HCT116 (cell line): ENCODE measurements at places on chromosomes 16 and 17.

DNA sequence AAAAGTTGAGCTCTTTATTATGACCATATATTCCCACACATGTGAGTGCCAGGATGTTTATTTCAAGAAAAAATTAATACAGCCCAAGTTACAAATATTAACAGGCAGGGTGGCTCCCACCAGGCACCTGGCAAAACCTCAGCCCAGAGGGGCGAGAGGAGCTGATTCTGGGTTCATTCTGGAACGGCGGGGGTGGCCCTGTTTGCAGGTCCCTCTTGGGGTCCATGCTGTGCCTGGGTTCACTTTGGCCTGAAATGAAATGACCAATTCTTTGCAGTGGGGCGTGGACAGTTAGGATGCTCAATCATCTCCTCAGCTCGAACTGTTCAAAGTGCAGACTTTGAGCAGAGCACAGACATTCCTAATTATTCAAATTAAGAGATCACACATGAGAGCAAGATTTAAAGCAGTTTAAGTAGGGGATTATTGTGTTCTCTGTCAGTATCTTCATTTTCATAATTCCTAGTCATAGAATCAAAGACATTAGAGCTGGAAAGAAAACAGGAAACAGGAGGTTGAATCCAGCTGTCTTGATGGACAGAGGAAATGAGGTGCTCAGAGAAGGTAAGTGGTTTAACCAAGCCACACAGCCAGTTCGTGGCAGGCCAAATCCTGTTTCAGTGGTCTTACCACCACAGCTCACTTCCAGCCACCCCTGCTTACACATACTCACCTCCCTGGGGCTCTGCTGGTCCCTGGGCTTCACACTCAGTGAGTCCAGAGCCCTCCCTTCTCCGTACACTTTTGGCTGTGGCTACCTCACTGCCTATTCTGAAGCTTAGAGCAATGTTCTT is 363.9 kb upstream of the TNRC6C start:
- DNase-seq = no peak

DNA sequence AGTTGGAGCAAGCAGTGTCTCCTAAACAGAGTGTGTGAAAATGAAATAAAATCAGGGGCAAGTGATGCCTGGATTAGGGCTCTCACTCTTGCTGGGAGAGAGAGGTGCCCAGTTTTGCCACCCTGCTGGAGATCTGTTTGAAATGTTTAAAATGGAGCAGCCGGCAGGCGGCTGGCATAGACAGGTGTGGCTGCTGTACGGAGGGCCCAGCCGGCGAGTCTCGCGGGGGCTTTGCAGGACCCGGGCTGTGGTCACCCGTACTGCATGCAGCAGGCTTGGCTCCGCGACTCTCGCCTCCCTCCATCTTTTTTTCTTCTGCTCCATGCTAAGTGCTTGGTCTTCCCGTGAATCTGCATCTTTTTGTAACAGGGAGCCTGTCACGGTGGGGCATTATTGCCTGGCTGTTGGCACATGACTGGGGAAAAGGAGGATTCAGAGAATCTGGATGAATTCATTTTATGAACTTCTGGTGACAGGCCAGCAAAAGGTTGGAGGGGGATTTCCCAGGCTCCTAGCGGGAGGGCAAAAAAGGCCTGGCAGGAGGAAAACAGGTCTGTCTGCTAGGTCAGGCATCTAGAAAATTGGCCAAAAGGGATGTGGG is 1.8 kb downstream of the ZNRF1 start:
- no peak for DNase-seq

- DNase-seq = no peak
Measured at GRCh38 chr17:68658999-68659780, 58.0 kb upstream of the FAM20A start.

DNA sequence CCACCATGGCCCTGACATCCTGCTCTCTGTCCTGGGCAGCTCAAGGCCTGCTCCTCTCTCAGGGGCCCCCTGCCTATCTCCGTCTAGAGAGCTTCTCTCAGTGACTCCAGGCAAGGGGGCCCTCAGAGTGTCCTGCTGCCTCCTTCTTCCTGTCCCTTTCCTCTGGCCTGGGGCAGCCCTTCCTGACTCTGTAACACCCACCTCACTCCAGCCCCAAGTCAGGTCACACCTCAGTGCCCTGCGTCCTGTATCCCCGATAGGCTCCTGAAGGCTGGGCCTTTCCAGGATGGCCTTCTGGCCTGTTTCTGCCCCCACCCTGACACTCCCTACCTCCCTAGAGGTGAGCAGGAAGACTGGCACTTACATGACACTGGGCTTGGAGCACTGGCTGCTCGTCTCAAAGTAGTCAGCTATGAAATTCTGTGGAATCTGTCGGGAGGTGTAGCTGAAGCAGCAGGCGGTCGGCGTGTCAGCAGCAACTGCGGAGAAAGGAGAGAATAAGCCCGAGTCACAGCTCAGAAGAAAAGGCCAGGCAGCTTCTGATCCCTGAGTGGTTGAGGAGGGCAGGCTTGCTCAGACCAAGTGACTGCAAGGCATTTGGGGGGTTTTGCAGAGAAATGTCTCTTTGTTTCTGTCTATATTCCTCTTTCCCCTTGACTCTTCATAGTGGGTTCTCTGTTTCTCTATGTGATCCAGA is 976 bp downstream of the CCL3L1 start:
- DNase-seq = no peak

DNA sequence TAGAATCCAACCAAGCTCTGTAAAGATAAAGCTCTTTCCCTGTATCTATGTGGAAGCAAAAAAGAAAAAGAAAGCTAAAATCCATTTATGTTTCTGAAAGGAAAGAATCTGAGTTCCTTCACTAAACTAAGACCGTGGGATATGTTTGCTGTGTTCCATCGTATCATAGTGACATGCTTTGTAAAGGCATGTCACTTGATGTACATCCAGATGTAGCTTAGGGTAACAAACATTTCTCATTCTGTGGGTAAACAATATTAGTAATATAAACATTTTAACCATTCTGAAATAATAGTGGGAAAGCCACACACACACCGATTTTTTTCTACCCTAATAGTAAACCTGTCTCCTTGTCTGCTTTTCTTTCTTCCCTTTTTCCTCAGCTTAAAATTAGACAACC is 78.1 kb downstream of the TUBD1 start:
- DNase-seq = no peak

GRCh38 chr16:86018941-86019340 is 120.0 kb downstream of the IRF8 start:
- no peak for DNase-seq

DNA sequence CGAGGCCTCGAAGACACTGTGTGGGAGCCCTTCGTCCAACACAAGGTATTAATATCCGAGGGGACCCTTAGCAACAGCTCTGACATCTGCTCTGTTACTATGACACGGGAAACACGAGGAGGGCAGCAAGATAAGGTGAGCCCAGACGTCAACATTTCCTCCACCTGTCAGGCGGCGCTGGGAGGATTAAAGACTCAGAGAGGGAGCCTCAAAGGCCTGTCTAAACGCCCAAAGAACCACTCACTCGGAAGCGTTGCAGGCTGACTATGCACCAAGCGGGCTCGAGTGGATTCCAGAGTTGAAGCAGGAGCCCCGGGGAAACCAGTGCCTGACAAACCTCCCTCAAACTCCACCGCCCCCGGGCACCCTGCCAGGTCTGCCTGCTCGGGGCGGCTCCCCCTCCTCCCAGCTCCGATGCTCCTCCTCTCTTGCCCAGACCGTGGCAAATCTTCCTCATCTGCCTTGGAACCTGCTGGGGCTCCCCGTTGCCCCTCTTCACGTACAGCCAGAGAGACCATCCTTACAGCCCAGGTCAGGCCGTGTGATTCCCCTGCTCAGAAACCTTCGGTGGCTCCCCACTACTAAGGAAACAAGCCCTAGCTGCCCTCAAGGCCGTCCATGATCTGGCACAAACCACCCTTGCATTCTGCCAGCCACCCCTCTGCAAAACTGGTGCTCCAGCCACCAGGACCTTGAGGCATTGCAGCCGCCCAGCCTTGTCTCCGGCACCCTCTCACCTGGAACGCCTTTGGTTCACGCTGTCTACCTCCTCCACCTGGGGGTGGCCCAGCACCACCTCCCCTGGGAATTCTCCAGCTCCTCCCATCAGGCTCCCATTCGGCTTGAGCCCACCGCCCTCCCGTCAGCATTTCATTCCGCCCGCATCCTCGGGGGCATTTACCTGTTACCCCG is 16.2 kb downstream of the RPH3AL start:
- no peak for DNase-seq

DNA sequence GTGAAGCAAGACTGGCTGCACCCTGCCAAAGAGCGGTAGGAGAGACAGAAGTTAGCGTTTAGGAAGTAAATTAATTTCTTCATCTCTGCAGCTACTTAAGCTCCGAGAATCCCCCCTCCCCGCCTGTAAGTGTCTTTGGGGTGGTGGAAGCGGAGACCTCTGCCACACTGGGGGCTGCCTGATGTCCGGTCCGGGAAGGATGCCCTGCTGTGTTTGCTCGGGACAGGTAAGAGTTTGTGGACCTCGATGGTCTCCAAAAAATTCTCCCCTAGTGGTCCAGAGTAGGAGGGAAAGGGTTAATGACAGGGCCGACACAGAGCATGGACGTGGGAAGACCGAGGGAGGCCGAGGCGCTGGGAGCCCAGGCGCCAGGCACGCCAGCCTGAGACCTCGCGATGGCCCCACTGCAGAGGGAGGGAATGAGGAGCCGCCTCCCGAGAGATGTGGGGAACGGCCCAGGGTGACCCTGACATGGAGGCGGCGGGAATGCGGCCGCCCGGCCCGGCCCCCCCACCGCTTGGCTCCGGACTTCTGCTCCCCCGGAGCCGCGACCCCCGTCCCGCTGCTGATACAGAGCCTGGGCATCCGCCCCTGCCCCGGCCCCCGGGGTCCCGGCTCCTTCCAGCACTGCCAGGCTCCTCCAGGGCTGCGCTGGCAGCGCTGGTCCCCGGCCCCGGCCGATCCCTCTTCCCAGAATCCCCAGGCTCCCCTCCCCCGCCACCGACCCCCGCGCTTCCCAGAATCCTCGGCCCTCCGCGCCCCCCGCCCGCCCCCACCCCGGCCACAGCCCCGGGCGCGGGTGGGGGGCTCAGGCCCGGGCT is 680 bp downstream of the ZNF629 start:
- no peak for DNase-seq

DNA sequence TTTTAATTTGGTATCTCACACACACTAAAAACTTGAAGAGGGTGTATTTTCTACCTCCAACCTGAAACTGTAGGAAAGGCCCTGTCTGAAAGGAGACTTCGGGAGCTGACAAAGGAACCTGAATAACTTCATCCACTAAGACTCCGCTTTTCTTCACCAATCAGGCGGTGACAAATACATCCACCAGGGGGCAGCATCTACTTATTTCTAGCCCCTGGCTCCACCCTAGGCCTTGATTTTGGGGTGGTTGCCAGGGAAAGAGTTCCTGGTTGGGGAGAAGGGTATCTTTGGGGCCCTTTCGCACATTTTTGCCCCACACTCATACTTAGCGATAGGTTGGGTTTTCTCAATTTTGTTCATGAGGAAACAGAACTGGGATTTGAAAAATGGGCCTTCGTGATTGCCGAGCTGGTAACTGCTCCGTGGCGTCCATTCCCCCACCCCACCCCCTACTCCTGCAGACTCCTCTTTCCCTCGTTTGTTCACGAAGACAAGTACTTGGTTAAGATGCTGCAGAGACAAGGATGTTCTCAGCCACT is 4.8 kb upstream of the ARL4D start:
- peak; percentile 79 for DNase-seq

- DNase-seq = no peak
Measured at GRCh38 chr17:64064331-64064730, 43.9 kb upstream of the ICAM2 start.

DNA sequence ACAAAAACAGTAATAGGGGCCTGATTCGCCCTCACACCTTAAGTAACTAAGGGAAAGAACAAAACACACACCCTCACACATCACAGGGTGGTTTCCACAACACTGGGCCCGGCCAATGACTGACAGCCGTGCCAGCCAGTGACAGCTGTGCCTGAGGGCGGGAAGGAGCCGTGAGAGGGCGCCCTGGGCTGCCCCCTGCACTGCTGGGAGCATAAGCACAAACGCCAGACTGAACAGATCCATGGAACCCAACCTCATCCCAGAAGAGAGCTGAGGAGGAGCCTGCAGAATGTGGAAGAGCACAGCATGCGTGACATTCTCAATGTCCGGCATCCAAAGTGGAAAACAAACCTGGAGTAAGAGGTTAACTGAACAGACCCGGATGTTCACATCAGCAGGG is 16.0 kb downstream of the CSNK1D start:
- no peak for DNase-seq

DNA sequence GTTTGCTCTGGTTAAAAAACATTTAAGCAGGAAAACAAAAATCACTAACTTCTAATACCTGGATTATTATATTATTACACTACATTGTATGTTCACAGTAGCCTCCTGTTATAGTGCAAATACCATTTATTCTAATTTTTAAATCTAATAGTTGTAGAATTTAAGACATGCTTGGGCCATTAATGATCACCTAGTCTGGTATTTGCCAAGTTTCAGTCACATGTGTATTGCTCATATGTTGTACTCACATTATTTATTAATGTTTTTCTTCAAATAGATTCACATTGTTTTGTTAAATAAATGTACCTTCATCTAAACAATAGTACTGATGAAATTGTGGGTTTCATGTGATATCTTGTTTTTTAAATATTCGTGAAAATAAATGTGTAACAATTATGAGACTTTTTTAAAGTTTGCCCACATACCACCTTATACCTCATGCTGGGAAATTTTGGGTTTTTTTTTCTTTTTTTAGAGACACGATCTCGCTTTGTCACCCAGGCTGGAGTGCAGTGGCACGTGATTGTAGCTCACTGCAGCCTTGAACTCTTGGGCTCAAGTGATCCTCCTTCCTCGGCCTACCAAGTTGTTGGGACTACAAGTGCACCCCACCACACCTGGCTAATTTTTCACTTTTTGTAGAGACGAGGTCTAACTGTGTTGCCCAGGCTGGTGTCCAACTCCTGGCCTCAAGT is 5.9 kb downstream of the ZNF771 start:
- no peak for DNase-seq

- no peak for DNase-seq
Measured at GRCh38 chr17:50944054-50944901, 78.1 kb upstream of the TOB1 start.

DNA sequence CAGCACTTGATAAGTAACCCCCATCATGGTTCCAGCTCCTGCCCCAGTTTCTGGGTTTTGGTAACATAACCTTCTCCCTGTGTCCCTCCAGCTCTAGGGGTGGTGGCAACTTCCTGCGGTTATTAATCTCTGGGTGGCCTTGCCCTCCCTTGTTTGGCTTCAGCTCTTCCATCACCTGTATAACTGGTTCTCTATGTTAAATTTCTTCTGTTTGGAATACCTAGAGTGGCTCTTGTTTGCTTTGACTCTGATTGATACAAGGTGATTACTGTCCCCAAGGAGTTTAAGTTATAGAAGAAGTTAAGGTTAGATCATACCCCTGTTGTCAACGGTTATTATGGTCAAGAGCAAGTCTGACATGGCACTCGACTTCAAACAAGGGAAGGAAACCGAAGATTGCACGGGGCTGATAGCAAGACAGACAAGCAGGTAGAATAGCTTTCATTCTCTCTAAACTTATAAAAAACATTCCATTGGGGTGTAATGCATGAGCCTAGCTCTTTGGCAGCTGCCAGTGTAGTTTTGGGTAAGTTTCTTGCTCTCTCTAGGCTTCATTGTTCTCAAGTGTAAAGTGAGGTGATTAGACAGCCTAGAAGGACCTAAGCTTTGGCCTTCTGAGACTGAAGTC is 11.0 kb upstream of the CCR7 start:
- DNase-seq = no peak

- DNase-seq = no peak
Measured at GRCh38 chr17:75891022-75891604, 5.6 kb downstream of the TRIM65 start.
